ENCODE measurements at places on chromosomes 7 and 10.

- no peak for DNase-seq
These were observed 2.4 kb downstream of the CYP2E1 start for GRCh38 chr10:133529576-133529946.

- DNase-seq, result no peak
These were observed 591.5 kb upstream of the ANKRD30A start for GRCh38 chr10:36533861-36534260.

DNA sequence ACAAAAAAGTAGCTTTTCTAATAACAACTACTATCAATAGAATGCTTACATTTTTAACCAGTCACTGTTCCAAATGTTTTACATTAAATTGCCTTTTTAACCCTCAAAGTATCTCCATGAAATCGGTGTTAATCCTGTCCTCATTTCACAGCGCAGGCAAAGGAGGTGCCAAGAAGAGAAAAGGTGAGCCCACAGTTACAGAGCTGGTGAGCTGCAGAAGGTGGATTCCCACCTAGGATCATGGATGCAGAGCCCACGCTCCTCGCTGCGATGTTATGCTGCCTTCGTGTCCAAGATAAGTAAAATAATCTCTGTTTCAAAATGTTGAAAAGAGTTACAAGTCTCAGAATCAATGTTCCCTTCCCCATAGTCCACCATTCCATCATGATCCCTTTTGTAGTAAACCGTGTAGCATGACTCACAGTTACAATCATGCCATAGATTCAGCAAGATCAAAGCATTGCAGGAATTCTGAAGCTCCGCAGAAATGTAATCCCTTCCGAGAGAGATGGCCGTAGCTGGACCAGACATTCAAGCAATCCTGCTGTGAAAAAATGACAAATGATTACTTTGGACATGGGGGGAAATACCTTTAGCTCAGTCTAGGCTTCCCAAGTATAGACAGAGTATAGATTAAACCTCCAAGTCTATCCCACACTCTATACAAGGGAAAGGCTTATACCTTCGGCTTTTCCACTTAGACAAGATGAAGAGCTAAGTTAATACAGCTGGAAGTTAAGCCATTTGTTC lies 394.7 kb upstream of the AKR1E2 start:
- DNase-seq, result no peak

GRCh38 chr7:54485044-54485443 lies 57.1 kb upstream of the VSTM2A start:
- DNase-seq, result no peak

DNA sequence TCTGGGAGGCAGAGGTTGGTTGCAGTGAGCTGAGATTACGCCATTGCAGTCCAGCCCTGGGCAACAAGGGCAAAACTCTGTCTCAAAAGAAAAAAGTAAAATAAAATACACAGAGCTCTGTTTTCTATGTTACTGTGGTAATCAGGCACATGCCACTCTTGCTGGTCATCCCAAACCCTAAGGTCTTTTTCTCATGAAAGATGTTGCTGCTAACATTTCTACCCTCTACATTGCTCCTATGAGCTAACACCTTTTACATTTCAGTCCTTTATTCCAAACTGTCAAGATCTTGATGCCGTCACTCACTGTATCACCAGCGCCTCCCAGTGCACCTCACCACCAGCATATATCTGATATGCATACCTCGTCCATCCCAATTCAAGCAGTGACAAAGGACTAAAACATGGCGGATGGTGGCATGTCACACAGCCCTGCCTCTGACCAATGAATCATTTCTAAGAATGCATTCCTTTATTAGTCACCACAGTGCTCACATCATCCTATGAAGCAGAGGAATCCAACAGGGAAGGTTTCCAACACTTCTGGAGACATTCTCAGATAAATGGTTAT lies 4.3 kb downstream of the DAGLB start:
- DNase-seq, result no peak

DNA sequence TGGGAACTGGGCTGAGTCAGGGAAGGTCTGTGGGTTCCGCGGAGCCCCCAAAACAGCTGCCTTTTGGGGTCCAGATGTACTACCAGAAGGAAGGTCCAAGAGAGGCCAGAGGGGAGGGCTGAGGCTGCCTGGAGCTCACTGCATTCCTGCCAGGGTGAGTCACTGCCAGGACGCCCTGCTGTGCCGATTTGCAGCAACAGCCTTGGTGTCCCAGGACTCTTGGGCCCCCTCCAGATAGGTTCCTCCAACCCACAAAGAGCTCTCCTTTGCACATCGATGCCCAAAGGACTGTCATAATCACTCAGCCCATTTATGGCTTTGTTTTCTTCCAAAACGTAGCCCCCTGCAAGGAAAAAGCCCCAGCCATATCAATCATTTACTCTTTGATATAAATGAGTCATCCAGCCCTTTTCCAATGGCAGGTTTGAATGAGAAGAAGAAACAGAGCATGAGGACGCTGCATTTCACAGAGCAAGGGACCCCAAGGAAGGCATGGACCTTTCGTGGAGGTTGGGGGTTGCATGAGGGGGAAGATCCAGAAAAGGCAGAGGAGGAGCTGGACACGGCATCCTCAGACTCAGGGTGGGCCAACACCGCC lies 32.2 kb upstream of the COL13A1 start:
- no peak for DNase-seq

DNA sequence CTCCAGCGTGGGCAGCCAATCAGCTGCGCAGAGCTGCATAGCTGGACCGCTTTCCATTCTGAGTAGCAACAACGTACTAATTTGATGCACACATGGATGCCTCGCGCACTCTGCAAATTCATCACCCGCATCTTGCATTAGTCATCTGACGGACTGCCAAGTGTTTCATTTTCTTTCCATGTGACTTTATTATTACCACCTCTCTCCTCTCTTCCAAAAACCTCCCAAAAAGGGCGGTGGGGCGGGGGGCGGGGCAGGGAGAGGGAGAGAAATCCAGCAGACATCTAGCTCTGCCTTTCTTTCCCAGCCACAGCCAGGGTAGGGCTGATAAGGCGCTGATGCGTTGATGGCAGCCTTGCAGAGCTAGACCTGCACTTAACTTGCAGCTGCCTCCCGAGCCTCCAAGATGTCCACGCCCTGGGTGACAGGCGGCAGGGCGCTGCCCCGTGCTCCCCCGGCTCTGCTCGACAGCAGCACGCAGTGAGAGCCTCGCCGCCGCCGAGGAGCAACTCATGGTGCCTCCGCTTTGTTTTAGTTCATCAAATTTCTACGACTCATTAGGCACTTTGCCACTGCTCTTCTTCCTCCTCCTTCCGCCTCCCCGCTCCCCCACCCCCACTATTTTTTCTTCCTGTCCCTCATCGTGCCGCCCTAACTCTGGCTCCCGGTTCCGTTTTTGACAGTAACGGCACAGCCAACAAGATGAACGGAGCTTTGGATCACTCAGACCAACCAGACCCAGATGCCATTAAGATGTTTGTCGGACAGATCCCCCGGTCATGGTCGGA lies 147.3 kb downstream of the CELF2 start:
- peak; percentile 58 for DNase-seq

- DNase-seq, result no peak
These were observed 27.7 kb downstream of the CUBN start for GRCh38 chr10:17101910-17102266.

DNA sequence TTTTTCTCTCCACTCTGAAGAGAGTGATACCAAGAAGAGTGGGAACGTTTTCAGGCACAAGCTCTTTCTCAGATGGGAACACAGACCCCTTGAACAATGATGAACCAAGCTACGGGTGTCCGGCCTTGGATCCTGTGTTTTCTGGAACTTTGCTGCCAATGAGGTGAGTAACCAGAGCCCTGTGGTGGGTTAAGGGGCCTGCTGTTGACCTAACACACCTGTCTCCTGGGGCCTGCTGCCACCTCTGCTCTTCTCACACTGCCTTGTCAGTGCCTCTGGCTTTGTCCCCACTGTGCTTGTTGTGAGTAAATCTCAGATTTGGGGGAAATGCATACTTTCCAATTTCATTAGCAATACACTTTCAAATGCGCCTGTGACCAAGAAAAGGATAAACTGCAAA lies 1.4 kb upstream of the PKD1L1 start:
- DNase-seq, result no peak

DNA sequence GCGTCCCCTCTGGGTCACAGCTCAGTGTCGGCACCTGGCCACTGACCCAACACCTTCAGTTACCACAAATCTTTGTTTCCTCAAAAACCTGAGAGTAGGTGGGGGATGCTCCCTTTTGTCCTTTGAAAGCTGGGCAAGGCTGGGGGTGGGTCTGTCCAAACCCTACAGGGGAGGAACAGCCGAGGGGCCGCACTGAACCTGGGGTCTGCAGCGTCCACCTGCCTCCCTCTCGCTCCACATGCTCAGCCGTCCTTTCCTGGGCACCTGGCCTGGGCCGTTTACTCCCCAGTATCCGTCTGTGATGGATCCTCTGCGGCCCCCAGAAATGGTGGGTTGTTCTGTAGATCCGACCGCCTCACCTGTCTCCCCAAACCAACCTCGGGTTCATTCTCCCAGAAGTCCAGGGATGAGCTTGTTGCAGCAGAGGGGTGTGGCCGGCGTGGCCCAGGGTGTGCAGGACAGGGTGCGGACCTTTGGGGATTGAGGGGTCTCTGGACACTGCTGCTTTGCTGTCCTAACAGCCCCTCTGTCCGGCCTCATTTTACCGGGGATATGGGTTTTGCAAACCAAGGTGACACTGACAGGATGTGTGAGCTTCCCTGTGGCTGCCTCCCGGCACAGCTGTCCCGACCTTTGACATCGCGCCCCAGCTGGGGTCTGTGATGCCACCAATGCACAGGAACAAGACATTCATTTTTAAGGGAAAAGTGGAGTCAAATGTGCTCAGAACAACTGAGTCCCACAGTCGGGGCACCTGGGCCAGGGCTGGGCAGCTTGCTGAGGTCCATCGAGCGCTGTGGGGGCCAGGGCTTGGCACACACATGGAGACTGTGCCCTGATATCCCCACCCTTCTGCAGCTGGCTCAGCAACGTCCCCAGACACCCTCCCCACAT lies 115.9 kb downstream of the VIPR2 start:
- DNase-seq, result no peak

- DNase-seq, result no peak
These were observed 22.3 kb downstream of the BCCIP start for GRCh38 chr10:125845617-125846016.

DNA sequence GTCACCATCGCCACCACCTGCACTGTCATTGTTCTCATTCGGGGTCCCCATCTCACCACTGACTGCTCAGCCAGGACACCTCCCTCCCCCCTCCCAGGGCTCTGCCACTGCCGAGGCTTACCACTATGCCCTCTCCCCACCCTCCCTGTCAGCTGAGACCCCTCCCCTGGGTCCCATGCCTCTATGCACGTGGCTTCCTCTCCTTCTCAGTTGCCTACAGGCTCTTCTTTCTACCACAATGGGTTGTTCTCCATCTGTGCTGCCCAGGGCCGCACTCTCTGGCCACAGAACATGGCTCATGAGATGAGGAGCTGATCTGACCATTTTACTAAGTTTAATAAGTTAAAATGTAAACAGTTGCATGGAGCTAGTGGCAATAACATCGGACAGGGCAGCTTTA lies 16.1 kb upstream of the EN2 start:
- no peak for DNase-seq

Measured in effector memory CD8-positive, alpha-beta T cell (primary cell).